T-helper 17 cell (primary cell): ENCODE measurements at places on chromosomes 5 and 9. TPM values are rescaled to one million over a fixed set of nuclear protein-coding genes. Genes with fewer than 3 reads are reported as not detected.

DNA sequence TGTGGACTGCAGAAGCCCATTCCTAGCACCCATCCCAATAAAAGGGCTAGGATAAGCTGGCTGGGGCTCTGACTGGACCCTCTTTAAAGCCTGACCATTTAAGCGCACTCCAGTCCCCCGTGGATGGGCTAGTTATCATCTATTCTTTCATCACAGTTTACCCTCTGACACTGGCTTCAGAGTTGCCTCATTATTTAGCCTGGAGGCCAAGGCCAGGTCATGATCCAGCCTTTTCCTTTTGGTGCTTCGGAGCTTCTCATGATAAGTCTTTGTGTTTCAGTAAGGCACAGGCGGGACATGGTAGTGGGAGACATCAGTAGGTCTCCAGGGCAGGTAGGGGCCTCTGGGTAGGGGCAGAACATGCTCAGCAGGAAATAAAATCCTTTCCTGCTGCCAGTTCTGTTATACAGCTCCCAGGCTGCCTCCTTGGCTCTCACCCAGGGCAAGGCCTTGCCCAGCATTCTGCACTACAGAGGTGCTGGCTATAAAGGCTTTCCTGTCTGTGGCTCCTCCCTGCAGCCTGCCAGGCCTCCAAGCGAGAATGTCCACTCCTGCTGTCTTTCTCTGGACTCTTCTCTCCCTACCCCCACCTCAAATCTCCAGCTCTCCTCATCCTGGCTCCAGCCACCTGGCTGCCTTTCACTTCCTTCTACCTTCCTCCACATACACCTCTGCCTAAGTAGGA is 128.8 kb downstream of the FSTL4 start:
- no peaks in the 10 kb centered on the region for H3K36me3 ChIP-seq
- peaks cover 3% of the 10 kb centered on the region for H3K4me1 ChIP-seq
- H3K27ac ChIP-seq: no peak overlapping the region
- H3K27me3 ChIP-seq: peaks cover 2% of the 10 kb centered on the region

GRCh38 chr5:120088412-120088811 is 375.7 kb upstream of the PRR16 start:
- no peaks in the 10 kb centered on the region for H3K27me3 ChIP-seq
- H3K4me1 ChIP-seq: no peaks in the 10 kb centered on the region
- no peak overlapping the region for H3K4me3 ChIP-seq
- no peaks in the 10 kb centered on the region for H3K36me3 ChIP-seq

GRCh38 chr9:14741369-14741768 is 18.8 kb upstream of the CER1 start:
- H3K4me1 ChIP-seq: no peaks in the 10 kb centered on the region
- no peak for DNase-seq
- no peak overlapping the region for H3K4me3 ChIP-seq
- peaks cover 30% of the 10 kb centered on the region for H3K27me3 ChIP-seq
- H3K36me3 ChIP-seq: no peaks in the 10 kb centered on the region

DNA sequence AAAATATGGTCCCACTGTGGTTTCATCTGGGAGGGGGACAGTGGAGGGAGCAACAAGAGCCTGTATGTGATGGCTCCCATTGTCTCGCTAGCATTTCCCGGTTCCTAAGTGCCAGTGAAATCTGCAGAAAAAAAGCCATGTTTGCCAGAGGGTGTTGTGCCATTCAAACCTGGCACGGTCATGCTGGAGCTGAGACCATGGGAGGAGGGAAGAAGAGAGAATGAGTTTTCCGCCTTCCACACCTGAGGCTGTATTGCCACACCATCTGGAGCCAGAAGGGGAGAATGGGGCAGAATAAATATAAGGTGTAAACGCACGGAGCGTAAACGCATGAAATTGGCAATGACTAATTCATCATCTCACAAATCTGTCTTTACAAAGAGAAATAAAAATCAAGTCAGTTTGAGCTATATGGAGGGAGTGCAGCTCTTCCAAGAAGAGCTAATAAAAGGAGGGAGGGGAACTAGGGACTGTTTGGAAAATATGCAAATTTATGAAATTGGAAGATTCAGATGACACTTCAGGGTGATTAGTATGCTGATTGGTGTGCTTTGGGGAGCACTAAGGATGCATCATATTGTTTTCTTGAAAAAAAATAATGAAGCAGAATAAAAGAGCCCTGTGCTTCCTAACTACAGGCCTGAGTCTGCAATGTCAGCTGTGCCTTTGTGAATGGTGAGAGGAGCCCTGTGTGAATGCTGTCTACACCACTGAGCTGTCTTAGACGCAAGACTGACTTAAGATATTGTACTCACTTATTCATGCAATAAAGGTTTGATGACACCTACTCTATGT is 237.9 kb downstream of the NSG2 start:
- H3K4me3 ChIP-seq: no peak overlapping the region
- peaks cover 11% of the 10 kb centered on the region for H3K27me3 ChIP-seq
- no peak for DNase-seq
- no peaks in the 10 kb centered on the region for H3K4me1 ChIP-seq

- H3K27me3 ChIP-seq: peaks cover 26% of the 10 kb centered on the region
- H3K4me3 ChIP-seq: no peak overlapping the region
- DNase-seq: no peak
- no peak overlapping the region for H3K27ac ChIP-seq
- H3K4me1 ChIP-seq: no peaks in the 10 kb centered on the region
These were observed 281.3 kb upstream of the IRX4 start for GRCh38 chr5:2163940-2164490.

GRCh38 chr9:111074395-111074794 is 36.1 kb upstream of the LPAR1 start:
- no peaks in the 10 kb centered on the region for H3K36me3 ChIP-seq
- H3K4me3 ChIP-seq: no peak overlapping the region
- H3K27me3 ChIP-seq: no peaks in the 10 kb centered on the region

FCN1 gene
- total RNA-seq: 12.4 TPM

SV2C gene
- 0.18 TPM for total RNA-seq

ERP44 gene
- total RNA-seq: 12.4 TPM
